Posterior vena cava (tissue), 2 donors: ENCODE measurements at places on chromosomes 3 and 15. TPM values are rescaled to one million over a fixed set of nuclear protein-coding genes. Genes with fewer than 3 reads are reported as not detected.

DNA sequence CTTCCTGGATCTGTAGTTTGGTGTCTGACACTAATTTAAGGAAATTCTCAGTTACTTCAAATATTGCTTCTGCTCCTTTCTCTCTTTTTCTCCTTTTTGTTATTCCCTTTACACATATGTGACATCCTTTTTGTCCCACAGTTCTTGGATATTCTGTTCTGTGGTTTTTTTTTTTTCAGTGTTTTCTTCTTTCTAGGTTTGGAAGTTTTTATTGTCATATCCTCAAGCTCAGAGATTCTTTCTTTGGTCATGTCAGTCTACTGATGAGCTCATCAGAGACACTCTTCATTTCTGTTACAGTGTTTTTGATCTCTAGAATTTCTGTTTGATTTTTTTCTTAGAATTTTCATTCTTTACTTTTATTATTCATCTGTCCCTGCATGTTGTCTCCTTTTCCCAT lies 140.5 kb downstream of the SPATA16 start:
- DNase-seq = no peak

DNA sequence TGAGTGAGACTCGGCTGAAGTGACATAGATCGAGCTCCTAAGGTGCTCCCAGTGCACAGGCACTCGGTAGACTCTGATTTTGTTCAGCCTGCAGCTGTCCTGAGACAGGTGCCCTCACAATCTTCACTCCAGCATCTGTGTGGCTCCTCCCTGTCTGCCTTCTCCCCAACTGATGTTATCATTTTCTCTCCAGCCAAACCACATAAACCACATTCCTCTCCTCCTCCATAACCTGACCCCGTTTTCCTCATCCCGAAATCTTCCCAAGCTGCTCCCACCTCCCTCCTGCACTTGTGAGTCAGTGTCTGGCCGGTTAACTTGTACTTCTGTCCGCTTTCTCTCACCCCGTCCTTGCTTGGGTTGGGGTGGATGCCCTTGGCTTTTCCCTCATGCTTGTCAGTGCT lies 93.3 kb upstream of the HACD2 start:
- no peak for DNase-seq

DNA sequence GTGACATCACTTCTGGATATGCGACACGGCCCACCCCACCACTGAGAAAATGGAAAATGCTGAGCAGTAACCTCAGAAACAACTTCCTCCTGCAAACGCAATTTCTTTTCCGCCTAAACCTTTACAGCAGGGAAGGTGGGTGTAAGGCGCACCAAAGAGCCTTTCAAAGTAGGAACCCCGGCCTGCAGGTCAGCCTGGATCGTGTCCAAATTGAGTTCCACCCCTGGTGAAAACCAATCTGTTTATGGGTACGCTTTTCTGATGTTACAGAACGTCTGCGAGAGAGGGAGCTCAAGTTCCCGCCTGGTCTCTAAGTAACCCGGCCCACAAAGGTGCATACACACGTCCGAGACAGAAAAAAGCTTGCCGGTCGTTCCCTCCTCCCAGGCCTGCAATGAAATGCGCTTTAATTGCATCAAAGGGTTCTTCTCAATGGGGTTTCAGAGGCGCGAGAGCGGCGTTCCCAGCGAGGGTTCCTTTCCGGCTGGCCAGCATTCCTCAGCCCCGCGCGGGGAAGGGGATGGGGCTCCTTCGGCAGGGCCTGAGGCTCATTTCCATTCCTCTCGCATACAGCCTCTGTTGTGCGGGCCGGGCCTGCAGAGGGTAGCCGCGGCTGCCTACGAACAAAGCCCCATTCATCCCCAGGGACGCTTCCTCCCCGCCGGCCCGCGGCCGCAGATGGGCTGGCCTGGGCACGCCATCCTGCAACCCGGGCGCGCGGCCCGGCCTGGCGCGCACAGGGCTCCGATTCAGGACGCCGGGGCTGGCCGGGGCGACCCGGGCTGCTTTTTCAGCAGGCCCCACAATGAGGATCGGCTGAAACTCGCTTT lies 138.1 kb downstream of the TMCO5A start:
- DNase-seq = peak; percentile 89

Gene C3orf85
- not detected for total RNA-seq

- DNase-seq = no peak
These were observed 2.6 kb downstream of the DPH3 start for GRCh38 chr3:16262174-16262573.

DNA sequence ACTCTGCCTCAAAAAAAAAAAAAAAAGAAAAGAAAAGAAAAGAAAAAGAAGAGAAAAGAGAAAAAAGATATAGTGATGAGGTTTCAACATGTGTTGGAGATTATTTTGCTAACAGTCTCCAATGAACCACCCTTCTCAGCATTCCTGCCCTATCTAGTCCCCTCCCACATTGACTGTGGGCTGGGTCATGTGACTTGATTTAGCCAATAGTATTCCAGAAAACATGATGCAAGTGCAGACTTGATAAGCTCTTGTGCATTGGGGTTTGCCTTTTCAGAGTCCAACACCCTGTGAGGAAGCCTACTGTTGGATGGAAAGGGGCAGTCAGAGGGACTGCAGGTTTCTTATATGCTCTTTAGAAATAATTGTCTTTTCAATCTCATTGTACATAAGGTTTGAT lies 37.8 kb upstream of the MED12L start:
- DNase-seq = no peak

Gene HIGD2B
- total RNA-seq = not detected

GRCh38 chr15:86615816-86616215 lies 536.1 kb downstream of the AGBL1 start:
- no peak for DNase-seq

Gene ERC2
- 0.14 TPM for total RNA-seq

Gene HESX1
- 0.62 TPM for total RNA-seq

GRCh38 chr15:48722764-48723661 lies 77.5 kb upstream of the FBN1 start:
- DNase-seq = no peak

GRCh38 chr15:62624547-62625378 lies 417.8 kb upstream of the TPM1 start:
- no peak for DNase-seq

DNA sequence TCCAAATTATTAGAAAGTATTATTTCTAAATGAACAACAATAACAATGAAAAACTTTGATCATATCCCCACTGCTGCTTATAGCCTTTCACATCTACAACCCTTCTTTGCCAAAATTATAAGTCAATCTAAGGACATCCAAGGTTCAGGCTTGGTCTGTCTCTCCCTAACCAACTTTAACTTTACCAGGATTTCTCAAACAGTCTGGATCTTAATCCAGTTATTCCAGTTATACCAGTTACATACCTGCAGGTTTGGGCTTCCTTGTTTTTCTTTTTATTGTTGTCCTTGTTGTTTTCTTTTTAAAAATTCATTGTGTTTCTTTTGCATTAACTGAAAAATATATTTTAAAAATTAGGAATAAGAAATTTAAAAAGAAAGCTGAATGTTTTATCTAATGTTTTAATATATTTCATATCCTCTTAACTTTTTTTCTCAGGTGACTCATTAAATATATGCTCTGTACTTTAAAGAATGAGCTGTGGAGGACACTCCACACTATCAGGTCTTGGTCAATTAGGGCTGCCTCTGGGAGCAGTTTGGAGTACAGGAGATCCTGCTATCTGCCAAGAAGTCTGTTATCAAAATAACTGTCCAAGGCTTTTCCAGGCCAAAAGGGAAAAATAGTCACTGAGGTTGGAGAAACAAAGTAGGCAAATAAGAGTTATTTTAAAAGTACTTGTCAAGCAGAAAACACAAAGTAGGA lies 421.4 kb downstream of the EPHA6 start:
- DNase-seq = no peak

Gene PPP1R2
- total RNA-seq = 56.7 TPM
